ENCODE measurements at places on chromosomes 3 and 15. TPM values are rescaled to one million over a fixed set of nuclear protein-coding genes. Genes with fewer than 3 reads are reported as not detected.

The FGD5 gene
- 5.4 TPM for total RNA-seq

The TEX9 gene
- total RNA-seq = 4.2 TPM

The SUSD5 gene
- total RNA-seq = 4.8 TPM

The DUOXA2 gene
- not detected for total RNA-seq

The CCR2 gene
- total RNA-seq = not detected

The NRROS gene
- total RNA-seq = 2.9 TPM

The AQP9 gene
- not detected for total RNA-seq

The TM4SF1 gene
- total RNA-seq = 2,041 TPM

The CACNA2D2 gene
- under 0.01 TPM for total RNA-seq

The MELTF gene
- total RNA-seq = 1.7 TPM

The GLDN gene
- 6.5 TPM for total RNA-seq

The SH2D7 gene
- total RNA-seq = not detected

Data from aortic smooth muscle cell (primary cell).